ENCODE measurements at places on chromosomes 2 and 18.
A peak's percentile ranks its signal among the peaks of the same experiment; 100 is the strongest.

DNA sequence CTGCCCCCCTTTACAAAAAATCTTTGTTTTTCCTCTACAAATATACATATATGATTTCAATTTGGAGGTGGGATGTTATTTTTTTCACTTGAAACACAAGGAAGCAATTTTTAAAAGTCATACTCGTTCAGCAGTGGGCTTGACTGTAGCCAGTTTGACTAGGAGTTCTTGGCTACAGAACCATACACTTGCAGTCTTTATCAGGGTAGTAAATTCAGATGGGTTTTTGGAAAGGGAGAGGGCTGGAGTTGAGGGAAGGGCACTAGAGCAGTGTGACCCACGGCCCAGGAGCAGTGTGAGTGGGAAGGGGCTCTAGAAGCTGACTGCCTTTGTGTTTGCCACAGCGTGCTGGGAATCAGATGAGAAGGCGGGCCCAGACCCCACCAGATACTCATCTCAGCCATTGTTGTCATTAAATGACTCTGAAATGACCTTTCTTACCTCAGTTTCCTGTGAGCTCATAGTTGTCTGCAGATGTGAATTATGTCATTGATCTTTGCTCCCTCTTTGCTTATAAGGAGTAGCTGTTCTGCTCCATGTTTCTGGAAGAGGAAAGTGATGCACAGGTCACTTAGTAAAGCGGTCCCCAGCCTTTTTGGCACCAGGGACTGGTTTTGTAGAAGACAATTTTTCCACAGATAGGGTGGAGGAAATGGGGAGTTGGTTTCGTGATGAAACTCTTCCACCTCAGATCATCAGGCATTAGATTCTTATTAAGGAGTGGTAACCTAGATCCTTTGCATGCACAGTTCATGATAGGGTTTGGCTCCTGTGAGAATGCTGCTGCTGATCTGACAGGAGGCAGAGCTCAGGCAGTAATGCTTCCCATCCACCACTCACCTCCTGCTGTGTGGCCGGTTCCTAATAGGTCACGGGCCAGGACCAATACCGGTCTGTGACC, 116.8 kb downstream of the SPTBN1 start:
- DNase-seq, result no peak

DNA sequence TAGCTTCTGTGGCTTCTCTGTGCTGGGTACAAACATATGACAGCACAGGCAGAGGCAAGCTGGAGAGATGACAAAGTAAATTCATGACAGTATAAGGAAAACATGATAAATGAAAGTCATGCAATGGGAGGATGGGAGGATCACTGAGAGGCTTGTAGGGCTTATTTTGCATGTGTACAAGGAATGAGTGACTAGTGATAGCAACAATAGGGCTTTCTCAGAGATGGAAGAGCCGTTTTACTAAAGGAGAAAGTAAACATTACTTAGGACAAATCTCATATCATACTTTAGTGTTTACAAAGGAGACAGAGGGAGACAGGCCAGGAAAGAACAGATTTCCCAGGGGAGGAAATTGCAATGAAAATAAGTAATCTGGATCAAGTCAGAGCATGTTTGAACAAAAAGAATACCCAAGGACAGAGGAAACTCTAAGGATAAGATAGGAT, 82.5 kb upstream of the RBMS1 start:
- DNase-seq, result no peak

DNA sequence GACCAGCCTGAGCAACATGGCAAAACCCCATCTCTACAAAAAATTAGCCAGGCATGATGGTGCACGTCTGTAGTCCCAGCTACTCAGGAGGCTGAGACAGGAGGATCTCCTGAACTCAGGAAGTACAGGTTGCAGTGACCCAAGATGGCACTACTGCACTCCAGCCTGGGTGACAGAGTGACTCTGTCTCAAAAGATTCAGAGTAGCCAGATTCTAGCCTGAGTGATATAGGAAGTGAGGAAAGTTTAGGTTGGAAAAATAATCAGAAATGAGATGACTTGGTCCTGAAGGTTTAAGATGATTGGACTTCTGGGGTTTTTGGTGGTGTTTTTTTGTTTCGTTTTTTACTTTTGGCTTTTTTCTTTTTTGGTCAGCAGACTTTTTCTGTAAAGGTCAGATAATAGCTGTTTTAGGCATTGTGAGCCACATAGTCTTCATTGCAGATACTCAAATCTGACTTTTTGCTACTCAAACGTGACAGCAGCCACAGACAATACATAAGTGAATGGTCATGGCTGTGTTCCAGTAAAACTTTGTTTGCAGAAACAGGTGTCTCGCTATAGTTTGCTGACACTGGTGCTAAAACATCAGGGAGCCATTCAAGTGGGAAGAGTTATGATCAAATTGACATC, 104.1 kb upstream of the UBXN4 start:
- DNase-seq, result no peak

GRCh38 chr2:201057087-201057521, 14.4 kb downstream of the HYCC2 start:
- DNase-seq, result no peak

GRCh38 chr2:881204-881918, 69.3 kb upstream of the SNTG2 start:
- DNase-seq, result no peak

DNA sequence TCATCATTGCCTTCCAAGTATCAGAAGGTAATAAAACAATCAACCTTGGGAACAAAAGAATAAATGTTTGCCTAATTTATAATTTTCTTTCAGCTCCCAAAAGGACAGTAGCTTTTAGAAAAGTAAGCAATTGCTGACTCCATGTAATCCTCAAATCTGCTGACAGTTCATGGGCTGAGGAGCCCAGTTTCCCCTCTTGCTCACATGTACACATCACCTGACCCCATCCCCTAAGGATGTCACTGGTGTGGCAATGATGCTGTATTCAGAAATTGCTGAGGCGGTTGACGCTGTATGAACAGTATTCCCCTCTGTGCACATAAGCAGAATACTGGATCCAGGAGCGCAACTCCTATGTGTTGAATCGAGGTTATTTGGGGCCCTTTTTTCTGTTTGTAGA, 56.1 kb upstream of the LYPD1 start:
- DNase-seq, result no peak

GRCh38 chr18:73079920-73080319, 212.1 kb upstream of the NETO1 start:
- no peak for DNase-seq

DNA sequence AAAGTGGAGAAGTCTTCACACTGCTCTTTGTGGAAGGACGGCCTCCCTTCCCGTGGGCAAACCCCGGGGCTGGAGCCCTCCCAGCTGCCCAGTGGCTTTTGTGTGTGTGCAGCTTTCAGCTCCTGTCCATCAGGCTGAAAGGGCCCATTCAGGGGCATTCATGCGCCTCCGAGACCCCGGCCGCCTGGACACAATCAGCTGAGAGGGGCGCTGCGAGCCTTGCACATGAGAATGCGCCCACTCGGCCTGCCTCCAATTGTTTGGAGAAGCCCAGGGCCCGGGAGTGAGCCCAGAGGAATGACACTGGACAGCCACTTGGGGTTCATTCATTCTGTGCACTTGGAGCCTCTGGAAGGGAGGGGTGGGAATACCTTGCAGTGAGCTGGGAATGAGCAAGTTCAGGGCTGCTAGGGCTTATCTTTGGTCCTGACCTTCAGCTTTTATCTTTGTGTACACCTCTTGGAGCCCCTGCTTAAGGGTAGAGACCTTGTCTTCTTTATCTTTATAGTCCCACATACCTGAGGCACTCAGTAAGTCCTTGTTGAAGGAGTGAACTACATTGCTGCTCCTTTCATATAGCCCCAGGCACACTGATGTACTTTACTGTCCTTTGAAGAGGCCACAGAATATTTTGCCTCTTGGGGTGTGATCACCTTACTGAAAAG, 56.5 kb downstream of the TCF7L1 start:
- DNase-seq, result no peak

DNA sequence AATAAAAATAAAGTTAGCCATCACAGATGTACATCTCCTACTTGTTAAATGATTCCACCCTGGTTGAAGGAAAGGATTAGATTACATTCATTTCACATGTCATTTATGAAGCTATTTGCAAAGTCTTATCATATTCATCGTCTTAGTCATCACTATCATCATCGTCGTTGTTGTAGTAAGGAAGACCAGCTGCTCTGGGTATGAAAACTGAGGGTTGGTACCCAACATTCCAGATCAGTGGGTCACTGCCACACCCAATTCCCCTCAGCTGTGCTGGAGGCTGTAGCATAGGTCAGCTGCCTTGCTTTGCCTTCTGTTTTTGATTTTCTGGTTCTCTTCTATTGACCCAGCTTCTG, 20.9 kb upstream of the CCBE1 start:
- DNase-seq, result no peak

- DNase-seq, result no peak
Observed at GRCh38 chr2:10039658-10040410, 3.5 kb upstream of the KLF11 start.

- DNase-seq, result peak; percentile 69
Observed at GRCh38 chr2:202831242-202832220, 40.0 kb downstream of the ICA1L start.

- peak; percentile 56 for DNase-seq
Observed at GRCh38 chr18:31658670-31659575, 25.5 kb downstream of the B4GALT6 start.

- DNase-seq, result no peak
Observed at GRCh38 chr2:36889795-36890194, 76.5 kb downstream of the STRN start.

DNA sequence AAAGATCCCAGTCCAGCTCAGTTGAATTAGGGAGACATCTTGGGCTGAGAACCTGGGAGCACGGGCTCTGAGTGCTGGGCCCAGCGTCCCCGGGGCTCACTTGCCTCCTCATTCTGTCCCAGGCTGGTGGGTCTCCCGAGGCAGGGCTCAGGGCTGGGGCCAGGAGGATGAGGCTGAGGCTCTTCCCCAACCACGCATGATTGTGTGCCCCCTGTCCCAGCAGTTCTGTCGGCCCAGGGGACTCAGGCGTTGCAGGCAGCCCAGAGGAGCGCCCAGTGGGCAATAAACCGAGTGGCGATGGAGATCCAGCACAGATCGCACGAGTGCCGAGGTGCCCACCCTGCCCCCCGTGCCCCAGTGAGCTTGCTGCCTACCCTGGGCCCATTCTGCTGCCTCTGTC, 910 bp downstream of the PRSS56 start:
- no peak for DNase-seq

- DNase-seq, result no peak
Observed at GRCh38 chr18:56321470-56321869, 316.9 kb downstream of the TXNL1 start.

DNA sequence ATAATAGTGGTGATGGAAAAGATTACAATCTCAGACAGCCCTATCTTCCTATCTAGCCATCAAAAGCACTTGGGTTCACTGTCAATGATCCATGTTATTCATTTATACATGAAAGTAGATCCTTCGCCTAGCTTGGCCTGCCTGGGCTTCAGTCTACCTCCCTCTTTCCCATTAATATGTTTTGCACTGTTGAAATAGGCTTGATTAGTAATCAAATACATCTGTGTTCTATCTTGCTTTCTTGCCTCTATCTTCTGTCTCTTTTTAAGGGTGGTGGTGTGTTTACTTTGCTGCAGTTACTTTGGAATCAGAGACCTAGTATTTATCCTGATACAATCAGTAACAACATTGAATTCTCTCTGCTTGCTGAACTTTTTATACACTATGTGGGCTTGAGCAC, 521.2 kb downstream of the TNS1 start:
- no peak for DNase-seq

GRCh38 chr2:49177194-49177593, 22.9 kb upstream of the FSHR start:
- DNase-seq, result no peak

- no peak for DNase-seq
Observed at GRCh38 chr2:240327566-240327965, 107.9 kb upstream of the GPC1 start.

- DNase-seq, result no peak
Observed at GRCh38 chr2:175854129-175854528, 147.9 kb downstream of the LNPK start.

- peak; percentile 65 for DNase-seq
Observed at GRCh38 chr2:78999406-78999805, 26.1 kb upstream of the REG3G start.

GRCh38 chr2:54845514-54845913, 122.1 kb downstream of the EML6 start:
- no peak for DNase-seq

- no peak for DNase-seq
Observed at GRCh38 chr18:65049586-65049985, 701.2 kb upstream of the CDH7 start.

DNA sequence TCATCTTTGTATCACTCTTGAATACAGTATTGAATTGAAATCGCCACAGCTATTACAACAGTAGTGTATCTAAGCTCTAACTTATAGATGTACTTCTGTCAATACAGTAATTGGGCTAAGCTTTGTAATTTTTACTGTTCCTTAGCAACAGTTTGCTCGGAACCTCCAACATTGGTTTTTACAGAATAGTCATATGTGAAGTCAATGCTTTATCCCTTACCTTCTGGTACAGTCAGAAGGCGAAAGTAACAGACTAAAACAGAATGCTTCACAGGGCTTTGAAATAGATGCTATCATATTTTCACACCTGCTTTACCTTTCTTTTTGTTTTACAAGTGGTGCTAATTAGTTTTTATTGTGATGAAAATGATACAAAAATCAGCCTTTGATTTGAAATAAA, 46.9 kb upstream of the CYP20A1 start:
- DNase-seq, result no peak

GRCh38 chr2:85215448-85216401, 82.5 kb downstream of the TCF7L1 start:
- no peak for DNase-seq

GRCh38 chr2:33064349-33064801, 117.6 kb downstream of the LTBP1 start:
- DNase-seq, result no peak

GRCh38 chr2:216810399-216811160, 49.3 kb downstream of the TNP1 start:
- no peak for DNase-seq

DNA sequence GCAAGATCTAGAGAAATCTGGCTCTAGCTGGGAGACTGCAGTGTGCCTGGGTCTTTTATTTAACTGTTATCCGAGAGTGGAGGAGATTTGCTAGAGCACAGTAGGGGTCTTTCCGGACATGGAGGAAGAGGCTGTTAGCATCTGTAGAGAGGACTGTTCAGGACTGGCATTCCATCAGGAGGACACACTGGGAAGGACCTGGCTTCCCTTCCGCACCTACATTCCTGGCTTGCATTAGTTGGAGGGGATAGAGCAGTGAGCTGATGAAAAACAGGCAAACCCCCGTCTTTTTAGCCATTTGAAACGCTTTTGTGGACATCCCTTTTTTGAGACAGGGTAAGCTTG, 874 bp upstream of the PIEZO2 start:
- DNase-seq, result no peak
